Dermis microvascular lymphatic vessel endothelial cell (primary cell): ENCODE measurements at places on chromosomes 3 and 15. TPM values are rescaled to one million over a fixed set of nuclear protein-coding genes. Genes with fewer than 3 reads are reported as not detected.

DNA sequence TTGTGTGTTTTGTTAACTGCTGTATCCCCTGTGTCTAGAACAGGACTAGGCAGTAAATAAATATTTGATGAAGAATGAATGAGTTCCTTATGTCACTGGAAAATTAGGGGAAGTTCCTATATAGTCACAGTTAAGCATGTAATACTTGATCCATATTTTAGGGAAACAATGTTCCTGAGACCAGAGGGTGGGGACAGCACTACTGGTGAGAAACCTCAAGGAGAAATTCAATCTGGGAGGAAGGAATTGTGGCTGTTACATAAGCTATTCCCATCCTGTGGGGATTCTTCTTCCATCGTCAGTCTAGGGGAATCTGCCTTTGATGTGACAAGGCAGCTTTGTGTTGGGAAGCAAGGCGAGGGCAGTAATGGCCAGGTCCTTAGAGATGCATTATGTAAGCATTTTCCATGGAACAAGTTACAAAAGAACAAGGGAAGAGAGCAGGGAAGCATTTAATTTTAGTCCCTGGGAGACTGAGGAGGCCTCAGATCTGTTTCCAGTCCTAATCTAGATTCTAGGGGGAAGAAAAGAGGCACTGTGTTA lies 219.3 kb upstream of the TTC14 start:
- DNase-seq, result no peak

- DNase-seq, result no peak
Measured at GRCh38 chr15:29704950-29705597, 117.2 kb downstream of the TJP1 start.

Gene ZCWPW2
- 0.13 TPM in 2 replicates for total RNA-seq

DNA sequence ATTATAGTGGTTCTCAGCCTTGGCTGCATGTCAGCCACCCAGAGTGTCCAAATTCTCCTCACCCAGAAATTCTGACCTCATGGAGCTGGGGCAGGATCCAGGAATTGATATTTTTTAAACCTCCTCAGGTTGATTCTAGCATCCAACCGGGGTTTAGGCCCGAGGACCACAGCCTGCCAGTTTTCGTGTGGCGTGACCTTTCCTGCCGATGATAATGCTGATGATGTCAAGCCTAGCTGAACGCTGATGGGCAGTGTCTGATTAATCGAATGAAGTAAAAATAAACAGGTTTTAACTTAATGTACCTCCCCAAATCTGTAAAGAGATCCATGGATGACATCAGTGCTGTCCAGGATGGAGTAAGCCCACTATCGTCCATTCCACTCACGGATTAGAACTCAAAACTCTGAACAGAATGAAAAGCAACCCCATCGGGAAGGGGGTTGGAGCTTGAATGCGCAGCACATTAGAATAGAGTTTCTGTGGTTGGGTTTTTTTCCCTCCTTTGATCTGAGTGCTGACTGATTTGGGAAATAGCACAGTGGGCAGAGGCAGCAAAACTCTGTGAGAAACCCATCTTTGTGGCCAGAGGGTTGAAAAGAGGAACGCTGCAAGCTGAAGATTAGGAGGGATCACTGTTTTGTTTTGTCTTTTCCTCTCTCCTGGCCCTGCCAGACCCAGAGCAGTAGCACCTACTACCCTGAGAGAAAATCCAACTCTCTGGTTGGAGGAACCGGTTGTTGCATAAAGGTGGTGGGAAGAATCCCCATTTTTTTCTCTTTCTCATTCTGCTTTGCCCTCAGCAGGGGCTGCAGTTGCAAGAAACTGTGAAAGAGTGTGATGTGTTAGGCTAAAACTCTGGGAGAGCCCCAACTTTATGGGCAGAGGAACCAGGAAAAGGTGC lies 153.9 kb downstream of the APBA2 start:
- no peak for DNase-seq

DNA sequence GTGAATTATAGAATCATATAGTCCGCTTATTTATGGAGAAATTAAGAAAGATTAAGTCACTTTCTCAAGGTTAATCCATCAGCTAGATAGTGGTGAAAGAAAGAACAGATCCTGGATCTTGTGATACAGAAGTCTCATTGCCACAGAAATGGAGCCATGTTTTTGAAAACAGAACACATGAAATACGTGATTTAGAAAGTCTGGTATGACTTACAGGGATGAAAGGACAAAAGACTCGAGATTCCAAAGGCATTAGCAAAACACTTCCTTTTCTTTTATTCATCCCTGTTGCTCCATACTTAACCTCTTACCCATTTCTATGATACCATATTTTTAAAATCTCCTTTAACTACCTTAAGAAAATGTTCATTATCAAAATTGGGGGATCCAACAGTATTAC lies 40.0 kb upstream of the TEX9 start:
- no peak for DNase-seq

GRCh38 chr3:118682921-118683320 lies 351.7 kb downstream of the IGSF11 start:
- DNase-seq, result no peak

DNA sequence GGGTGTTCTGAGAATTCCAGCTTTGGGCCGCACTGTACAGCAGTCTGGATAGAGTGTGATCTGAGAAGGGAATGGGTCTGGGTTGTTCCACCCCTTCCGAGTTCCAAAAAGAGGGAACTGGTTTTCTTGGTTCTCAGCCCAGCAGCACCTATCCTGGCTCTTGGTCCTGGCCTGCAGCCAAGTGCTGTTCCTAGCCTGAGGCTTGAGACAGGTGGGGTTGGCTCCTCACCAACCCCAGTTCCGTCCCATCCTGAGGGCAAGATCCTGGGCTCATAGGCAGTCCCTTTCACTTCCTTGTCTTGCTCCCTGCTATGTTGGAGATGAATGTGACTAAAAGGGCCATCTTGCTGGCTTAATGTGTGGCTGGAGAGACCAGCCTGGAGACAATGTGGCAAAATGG lies 15.2 kb downstream of the IVD start:
- no peak for DNase-seq

DNA sequence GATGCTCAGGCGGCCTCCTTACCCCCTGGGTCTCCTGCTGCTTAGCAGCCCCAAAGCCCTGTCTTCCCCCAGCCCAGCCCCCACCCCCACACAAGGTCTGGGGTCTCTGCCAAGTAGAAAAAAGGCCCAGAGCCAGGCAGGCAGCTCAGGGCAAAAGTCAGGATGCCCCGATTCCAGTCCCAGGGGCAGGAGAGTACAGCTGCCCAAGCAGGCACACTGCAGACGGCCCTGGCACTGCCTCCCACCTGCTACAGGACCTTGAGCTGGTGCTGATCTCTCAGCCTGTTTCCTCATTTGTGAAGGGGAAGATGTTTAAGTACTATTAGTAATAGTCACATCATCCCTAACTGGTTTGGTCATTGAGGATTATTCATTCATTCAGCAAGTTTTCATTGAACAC lies 12.6 kb downstream of the TMEM43 start:
- DNase-seq, result no peak
